Calu3 (cell line): ENCODE measurements at places on chromosomes 1 and 21.

GRCh38 chr1:92859400-92860039 is 27.7 kb downstream of the RPL5 start:
- no peak overlapping the region for H3K27ac ChIP-seq
- no peak for DNase-seq
- H3K27me3 ChIP-seq = no peaks in the 10 kb centered on the region
- no peaks in the 10 kb centered on the region for H3K4me1 ChIP-seq
- H3K36me3 ChIP-seq = no peaks in the 10 kb centered on the region
- H3K4me3 ChIP-seq = no peak overlapping the region

DNA sequence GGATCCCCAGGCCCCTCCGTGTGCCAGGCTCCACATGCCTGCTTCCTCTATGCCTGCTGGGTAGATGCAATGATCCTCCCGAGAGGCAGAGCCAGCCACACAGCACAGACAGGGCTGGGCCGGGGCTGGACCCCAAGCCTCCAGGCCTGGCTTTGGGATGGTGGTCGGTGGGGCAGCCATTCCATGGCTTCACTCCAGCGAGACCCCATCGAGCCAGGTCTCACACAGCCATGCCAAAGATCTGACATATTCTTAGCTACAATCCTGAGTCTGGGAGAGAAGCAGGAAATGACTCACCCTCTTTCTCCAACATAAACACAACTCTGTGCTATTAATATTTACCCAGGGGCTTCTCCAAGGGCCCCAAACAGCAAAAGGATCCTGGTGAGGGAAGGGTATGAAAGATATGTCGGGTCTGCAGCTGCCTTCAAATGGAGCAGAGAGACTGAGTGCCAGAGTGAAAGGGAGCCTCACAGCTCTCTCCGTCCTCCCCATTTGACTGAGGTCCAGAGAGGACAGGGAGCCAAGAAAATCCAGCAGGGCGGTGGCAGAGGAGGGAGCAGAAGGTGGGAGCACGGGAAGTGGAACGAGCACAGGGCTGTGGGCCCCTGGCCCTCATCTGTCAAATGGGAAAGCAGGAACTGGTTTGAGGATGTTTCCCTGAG is 639.5 kb downstream of the MATN1 start:
- H3K36me3 ChIP-seq = peaks cover 14% of the 10 kb centered on the region
- peak overlapping the region; percentile 45 for H3K4me3 ChIP-seq
- H3K27me3 ChIP-seq = peaks cover under 1% of the 10 kb centered on the region
- H3K4me1 ChIP-seq = peaks cover 19% of the 10 kb centered on the region
- H3K27ac ChIP-seq = peak overlapping the region; percentile 87

- no peak overlapping the region for H3K27ac ChIP-seq
- H3K4me3 ChIP-seq = no peak overlapping the region
- no peaks in the 10 kb centered on the region for H3K36me3 ChIP-seq
- peaks cover 7% of the 10 kb centered on the region for H3K4me1 ChIP-seq
These were observed 102.3 kb upstream of the TIAM1 start for GRCh38 chr21:31446226-31446855.

- H3K4me3 ChIP-seq = peak overlapping the region; percentile 38
- DNase-seq = no peak
- H3K27ac ChIP-seq = peak overlapping the region; percentile 88
- peaks cover 7% of the 10 kb centered on the region for H3K36me3 ChIP-seq
These were observed 13.9 kb upstream of the LY9 start for GRCh38 chr1:160781914-160782689.

DNA sequence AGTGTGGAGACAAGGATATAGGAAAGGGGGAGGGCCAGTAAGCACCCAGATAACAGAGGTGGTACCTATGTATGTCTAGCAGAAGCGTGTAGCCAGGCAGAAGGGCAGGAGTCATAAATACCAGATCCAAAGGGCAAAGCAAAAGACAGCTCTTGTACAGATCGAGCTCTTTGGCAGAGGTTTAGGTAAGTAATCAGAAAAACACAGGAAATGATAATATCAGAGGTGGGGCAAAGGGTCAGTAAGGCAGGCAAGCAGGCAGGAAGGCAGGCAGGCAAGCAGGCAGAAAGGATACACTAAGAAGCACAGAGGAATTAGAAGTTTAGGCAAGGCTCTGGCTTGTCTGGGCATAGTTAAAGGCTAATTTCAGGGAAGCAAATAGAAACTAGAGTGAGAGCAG is 22.7 kb upstream of the SLFNL1 start:
- H3K27ac ChIP-seq = no peak overlapping the region
- no peak for DNase-seq
- H3K27me3 ChIP-seq = no peaks in the 10 kb centered on the region
- peaks cover 17% of the 10 kb centered on the region for H3K4me1 ChIP-seq
- no peak overlapping the region for H3K4me3 ChIP-seq

DNA sequence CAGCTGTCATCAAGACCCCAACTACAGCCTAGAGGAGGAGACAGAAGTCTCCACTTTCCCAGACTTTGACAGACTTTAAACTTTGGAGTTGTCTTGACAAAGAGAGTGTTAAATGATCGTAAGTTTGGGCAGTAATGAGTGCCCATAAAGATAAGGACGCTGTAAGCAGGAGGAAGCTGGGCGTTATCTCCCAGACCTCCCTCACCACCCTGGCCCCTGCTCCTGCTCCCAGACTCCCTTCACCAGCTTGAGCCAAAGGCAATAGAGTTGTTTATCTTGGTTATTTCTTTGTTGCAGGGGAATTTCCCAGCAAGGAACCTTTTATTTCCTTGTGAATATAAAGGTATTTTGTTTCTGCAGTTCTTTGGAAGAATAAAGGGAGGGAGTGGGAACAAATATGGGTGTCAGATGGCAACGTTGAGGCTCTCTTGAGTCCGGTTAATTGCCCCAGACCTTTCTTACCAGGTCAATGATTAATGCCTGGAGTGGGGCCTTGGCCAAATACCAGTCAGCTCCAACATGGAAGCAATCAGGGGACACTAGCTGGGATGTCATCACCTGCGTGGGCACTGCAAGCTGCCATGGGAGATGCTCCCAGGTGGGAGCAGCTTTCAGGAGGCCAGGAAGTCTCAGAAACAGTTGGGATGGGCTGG is 4.4 kb downstream of the PIGR start:
- no peaks in the 10 kb centered on the region for H3K27me3 ChIP-seq
- peaks cover 64% of the 10 kb centered on the region for H3K4me1 ChIP-seq
- H3K4me3 ChIP-seq = peak overlapping the region; percentile 18
- peak overlapping the region; percentile 86 for H3K27ac ChIP-seq

DNA sequence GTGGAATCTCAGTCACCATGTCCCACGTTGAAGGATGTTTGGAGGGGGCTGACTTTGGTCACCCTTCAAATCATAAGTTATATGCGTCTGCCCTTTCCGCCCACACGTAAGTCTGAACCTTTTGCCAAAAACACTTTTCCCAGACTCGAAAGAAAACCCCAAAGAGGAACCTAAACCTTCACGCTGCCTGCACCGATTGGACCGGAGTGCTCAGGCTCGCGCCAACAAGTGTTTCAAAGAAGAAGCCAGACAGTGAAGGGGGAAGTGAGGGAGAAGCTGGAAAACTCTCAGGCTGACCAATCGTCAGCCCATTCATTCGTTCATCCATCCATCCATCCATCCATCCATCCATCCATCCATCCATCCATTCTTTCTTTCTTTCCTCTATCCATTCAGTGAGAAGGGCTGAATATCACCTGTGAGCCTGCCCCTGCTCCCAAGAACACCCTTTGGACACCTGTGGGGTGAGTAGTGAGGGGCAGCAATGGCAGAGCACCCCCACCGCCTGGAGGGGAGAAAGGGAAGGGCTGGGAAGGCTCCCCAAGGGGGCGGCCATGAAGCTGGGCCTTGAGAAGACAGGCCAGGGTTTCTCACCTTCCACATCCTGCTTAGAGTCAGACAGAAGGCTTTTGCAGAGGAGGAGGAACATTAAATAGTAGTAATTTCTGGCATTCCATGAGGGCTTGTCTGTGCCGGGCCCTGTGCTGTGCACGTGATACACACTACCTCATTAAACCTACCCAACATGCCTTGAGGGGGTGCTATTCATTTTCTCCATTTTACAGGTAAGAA is 27.1 kb upstream of the RUNX3 start:
- no peak overlapping the region for H3K27ac ChIP-seq
- no peak overlapping the region for H3K4me3 ChIP-seq
- no peaks in the 10 kb centered on the region for H3K36me3 ChIP-seq
- no peak for DNase-seq
- peaks cover 56% of the 10 kb centered on the region for H3K27me3 ChIP-seq
